Colonic mucosa (tissue), 4 donors: ENCODE measurements at places on chromosomes 7 and 10. TPM values are rescaled to one million over a fixed set of nuclear protein-coding genes. Genes with fewer than 3 reads are reported as not detected.

- H3K36me3 ChIP-seq: no peaks in the 10 kb centered on the region
- H3K4me3 ChIP-seq: no peak overlapping the region
- DNase-seq: no peak
- no peak overlapping the region for H3K27ac ChIP-seq
- H3K4me1 ChIP-seq: no peaks in the 10 kb centered on the region
Observed at GRCh38 chr10:58615237-58615935, 102.7 kb downstream of the BICC1 start.

The EPHB6 gene
- total RNA-seq: 1.5 TPM

- H3K27ac ChIP-seq: peak overlapping the region; percentile 38
- H3K27me3 ChIP-seq: no peaks in the 10 kb centered on the region
- H3K4me3 ChIP-seq: peak overlapping the region; percentile 75
- H3K4me1 ChIP-seq: no peaks in the 10 kb centered on the region
Observed at GRCh38 chr7:130441408-130441869, 623 bp upstream of the CEP41 start.

GRCh38 chr10:35979116-35979515, 337.0 kb upstream of the FZD8 start:
- H3K36me3 ChIP-seq: no peaks in the 10 kb centered on the region
- H3K27me3 ChIP-seq: no peaks in the 10 kb centered on the region
- DNase-seq: no peak
- no peak overlapping the region for H3K4me3 ChIP-seq
- H3K4me1 ChIP-seq: no peaks in the 10 kb centered on the region

The VGF gene
- total RNA-seq: 0.90 TPM

- no peaks in the 10 kb centered on the region for H3K4me1 ChIP-seq
- H3K4me3 ChIP-seq: no peak overlapping the region
Observed at GRCh38 chr7:5217396-5217795, 27.4 kb downstream of the WIPI2 start.

The CALML5 gene
- total RNA-seq: not detected

GRCh38 chr7:158358926-158359645, 228.5 kb downstream of the PTPRN2 start:
- H3K27me3 ChIP-seq: no peaks in the 10 kb centered on the region
- no peaks in the 10 kb centered on the region for H3K36me3 ChIP-seq
- no peaks in the 10 kb centered on the region for H3K4me1 ChIP-seq

GRCh38 chr7:17010637-17011300, 129.0 kb upstream of the AGR3 start:
- H3K27ac ChIP-seq: no peak overlapping the region
- no peak overlapping the region for H3K4me3 ChIP-seq
- no peaks in the 10 kb centered on the region for H3K4me1 ChIP-seq
- no peaks in the 10 kb centered on the region for H3K27me3 ChIP-seq
- DNase-seq: no peak
- H3K36me3 ChIP-seq: no peaks in the 10 kb centered on the region

DNA sequence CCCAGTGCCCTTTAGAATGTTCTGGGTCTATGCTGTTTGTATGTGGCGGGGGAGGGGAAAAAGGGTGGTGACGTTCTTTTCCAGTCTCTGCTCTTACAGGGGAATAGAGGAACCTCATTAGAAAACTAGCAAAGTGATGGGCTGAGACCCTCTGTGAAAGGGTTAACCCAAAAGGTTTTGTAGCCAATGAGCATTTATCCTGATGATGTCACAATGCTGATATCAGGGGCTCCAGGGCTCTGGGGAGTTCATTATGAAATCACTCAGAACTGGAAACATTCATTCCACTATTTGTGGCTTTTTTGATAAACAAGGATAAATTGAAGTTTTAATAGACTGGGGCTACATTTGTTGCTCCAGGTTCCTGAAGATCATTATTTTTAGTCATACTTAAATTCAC, 71.7 kb downstream of the ARID5B start:
- H3K27me3 ChIP-seq: no peaks in the 10 kb centered on the region
- H3K4me1 ChIP-seq: peaks cover 5% of the 10 kb centered on the region
- DNase-seq: no peak
- no peak overlapping the region for H3K27ac ChIP-seq
- H3K36me3 ChIP-seq: no peaks in the 10 kb centered on the region

The STRIP2 gene
- 4.7 TPM for total RNA-seq

DNA sequence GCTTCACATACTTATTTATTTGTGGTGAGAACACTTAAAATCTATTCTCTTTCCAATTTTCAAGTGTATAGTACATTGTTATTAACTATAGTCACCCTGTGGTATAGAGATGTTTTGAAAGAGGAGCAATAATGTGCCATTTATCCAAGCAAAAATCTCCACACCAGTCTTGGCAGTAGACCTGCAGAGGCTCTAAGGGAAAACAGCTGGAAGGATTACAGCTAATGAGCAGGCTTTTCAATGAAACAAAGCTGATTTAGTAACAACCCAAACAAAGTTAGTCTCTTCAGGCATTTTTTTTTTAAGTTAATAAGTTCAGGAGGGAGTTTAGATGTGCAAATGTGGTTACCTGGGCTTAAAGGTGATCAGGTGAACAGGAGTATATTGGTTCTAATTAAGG, 101.9 kb downstream of the EVX1 start:
- H3K27me3 ChIP-seq: no peaks in the 10 kb centered on the region
- H3K4me3 ChIP-seq: no peak overlapping the region
- no peak for DNase-seq
- H3K27ac ChIP-seq: no peak overlapping the region

The SLC26A5 gene
- total RNA-seq: 0.25 TPM

DNA sequence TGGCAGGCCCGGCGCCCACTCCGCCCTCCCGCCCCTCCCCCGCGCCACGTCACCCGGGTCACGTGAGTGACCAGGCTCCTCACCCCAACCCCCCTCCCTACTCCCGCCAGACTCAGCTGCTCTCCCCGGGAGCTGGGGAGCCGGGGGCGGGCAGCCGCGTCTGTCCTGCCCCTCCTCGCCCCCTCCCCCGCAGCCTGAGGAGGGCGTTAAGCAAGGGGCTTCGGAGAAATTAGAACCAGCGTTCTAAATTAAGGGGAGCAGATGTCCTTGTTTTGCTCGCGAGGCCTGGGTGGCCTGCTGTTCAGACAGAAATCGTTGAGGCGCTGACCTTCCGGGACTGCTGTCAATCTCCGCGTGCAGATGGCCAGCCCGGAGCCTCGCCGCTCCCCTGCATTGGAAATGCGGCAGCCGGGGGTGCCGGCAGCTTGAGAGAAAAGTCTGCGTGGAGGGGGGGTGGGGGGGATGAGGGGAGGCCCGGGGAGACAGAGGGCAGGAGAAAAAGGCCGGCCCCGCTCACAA, 102.2 kb upstream of the ZNF438 start:
- H3K4me1 ChIP-seq: peaks cover 5% of the 10 kb centered on the region
- H3K27me3 ChIP-seq: no peaks in the 10 kb centered on the region
- H3K36me3 ChIP-seq: no peaks in the 10 kb centered on the region

The ZNF736 gene
- 15.2 TPM for total RNA-seq
